ENCODE measurements at places on chromosomes 11 and 22.

DNA sequence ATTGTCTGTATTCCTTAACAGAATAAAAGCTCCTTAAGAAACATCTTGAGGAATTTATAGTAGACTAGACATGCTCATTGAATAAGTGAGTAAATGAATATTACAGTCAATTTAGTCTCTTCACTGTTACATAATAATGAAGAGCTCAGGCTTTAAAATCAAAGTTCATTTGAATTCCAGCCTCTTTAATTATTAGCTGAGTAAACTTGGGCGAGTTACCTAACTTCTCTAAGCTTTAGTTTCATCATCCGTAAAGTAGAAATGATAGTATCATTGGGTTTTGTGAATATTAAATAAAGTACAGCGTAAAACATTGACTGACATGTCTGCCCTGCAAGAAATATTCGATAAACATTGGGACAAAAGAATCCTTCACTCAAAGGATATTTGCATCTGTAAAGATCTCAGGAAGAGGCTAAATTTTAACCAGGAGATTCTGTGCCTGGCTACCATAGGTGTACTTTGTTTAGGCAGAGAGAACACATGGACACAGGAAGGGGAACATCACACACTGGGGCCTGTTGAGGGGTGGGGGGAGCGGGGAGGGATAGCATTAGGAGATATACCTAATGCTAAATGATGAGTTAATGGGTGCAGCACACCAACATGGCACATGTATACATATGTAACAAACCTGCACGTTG lies 15.2 kb upstream of the BBOX1 start:
- no peak for DNase-seq

- DNase-seq = no peak
Observed at GRCh38 chr11:93623179-93623578, 38.3 kb upstream of the CEP295 start.

DNA sequence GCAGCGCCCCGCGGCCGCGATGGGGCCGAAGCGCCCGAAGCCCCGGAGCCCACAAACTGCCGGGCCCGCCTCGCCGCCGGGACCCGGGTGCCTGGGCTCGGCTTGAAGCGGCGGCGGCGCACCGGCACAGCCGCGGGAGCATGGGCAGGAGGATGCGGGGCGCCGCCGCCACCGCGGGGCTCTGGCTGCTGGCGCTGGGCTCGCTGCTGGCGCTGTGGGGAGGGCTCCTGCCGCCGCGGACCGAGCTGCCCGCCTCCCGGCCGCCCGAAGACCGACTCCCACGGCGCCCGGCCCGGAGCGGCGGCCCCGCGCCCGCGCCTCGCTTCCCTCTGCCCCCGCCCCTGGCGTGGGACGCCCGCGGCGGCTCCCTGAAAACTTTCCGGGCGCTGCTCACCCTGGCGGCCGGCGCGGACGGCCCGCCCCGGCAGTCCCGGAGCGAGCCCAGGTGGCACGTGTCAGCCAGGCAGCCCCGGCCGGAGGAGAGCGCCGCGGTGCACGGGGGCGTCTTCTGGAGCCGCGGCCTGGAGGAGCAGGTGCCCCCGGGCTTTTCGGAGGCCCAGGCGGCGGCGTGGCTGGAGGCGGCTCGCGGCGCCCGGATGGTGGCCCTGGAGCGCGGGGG lies 346 bp downstream of the FJX1 start:
- no peak for DNase-seq

DNA sequence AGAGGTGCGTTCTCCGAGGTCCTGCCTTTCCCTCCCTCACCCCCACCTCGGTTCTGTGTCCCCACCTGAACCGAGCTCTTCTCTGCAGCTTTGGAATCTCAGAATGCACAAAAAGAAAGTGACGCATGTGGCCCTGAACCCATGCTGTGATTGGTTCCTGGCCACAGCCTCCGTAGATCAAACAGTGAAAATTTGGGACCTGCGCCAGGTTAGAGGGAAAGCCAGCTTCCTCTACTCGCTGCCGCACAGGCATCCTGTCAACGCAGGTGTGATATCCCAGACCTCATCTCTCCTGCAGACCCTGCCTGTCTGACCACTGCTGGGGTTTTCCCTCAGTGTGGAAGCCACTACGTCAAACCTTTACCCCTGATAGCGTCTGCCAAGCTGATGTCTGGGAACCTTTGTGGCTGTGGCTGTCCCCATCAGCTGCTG lies 13.9 kb downstream of the ACP2 start:
- no peak for DNase-seq

- no peak for DNase-seq
Observed at GRCh38 chr11:8531982-8532381, 62.0 kb downstream of the STK33 start.

GRCh38 chr11:13064593-13064992 lies 55.5 kb downstream of the RASSF10 start:
- DNase-seq = no peak

- DNase-seq = peak; percentile 2
Observed at GRCh38 chr11:113730887-113731726, 25.0 kb upstream of the TMPRSS5 start.

- DNase-seq = no peak
Observed at GRCh38 chr11:91840640-91841240, 383.9 kb upstream of the FAT3 start.

GRCh38 chr11:133991101-133991500 lies 34.3 kb upstream of the IGSF9B start:
- no peak for DNase-seq

- no peak for DNase-seq
Observed at GRCh38 chr11:76605338-76606074, 65.0 kb downstream of the LRRC32 start.

GRCh38 chr11:64947208-64947814 lies 11.6 kb upstream of the GPHA2 start:
- no peak for DNase-seq

DNA sequence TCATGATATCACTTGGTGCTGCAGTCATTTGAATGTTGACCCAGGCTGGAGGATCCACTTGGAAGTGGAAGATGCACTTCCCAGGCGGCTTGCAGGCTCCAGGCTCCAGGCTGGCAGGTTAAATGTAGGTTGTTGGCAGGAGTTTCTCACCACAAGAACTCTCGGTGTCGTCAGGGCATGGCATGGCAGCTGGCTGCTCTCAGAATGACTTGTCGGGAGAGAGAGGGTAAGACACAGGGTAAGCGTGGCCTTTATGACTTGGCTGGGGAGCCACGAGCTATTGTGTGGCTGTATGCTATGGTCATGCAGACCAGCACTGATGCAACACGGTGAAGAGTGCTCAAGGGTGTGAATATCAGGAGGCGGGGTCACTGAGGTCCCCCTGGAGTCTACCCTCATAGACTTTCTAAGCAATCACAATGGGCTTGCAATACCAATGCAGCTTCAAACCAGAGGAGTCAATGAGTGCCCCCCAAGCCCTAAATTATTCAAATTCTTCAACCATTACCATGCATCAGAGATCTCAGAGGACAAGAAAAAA lies 1027.7 kb downstream of the OPCML start:
- DNase-seq = peak; percentile 34

GRCh38 chr11:126158054-126158791 lies 53.2 kb downstream of the RPUSD4 start:
- DNase-seq = no peak

DNA sequence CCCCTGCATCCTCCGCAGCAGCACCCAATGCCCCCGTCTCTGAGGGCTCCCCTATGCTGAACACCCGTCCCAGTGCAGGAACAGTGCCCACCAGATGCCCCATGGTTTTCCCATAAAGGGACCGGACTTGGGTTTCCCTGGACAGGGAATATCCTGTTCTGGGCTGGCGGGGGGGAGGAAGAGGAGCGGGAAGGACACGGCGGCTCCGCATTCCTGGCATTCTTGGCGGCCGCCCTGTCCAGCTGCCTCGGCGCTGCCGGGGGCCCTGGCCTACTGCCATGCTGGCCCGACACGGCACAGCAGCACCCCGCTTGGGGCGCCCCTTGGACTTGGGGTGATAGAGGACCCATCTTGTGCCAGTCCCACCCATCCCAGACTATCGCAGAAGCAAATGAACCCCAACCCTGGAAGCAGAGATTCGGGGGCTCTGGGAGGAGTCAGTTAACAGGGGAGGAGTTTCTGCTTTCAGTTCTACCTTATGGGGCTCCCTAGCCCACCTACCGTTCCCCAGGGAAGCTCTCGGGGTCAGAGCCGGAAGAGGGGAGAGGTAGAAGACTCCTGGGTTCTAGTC lies 23.7 kb upstream of the CBX7 start:
- no peak for DNase-seq

DNA sequence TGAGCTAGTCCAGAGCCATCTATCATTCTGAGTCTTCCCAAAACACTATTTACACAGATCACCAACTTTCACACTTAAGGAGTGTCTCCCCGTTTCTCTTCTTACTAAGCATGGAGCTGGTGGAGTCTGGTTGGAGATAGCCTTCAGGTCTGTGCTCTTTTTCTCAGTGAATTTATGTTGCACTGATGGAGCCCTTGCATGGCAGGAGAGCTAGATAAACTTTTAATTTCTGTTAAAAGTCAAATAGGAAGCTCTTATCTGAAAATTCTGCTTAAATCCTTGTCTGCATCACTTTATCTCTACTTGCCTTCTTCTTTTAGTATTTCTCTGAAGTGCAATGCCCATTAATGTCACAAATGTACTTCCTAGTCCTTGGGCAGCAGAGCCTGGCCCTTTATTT lies 63.4 kb downstream of the ST3GAL4 start:
- no peak for DNase-seq

Measured in NCI-H187 (cell line).